ENCODE measurements at places on chromosomes 3 and 15.

DNA sequence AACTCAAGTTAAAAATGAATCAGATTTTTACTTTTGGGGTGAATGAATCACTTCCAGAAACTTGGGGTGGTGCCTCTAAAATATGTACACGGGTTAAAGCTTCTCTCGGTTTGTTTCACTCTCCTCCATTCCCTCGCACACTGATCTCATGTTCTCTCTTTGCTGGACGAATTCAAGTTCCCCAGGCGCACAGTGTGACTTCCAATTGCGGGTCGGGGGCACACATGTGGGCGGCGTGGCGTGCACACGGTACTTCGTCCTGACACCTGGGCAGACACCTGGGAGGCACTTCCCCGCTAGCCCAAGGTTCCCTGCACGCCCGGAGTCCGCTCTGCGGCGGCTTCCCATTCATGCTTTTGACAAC, 692 bp downstream of the SCAANT1 start:
- no peak for DNase-seq

- DNase-seq = no peak
Observed at GRCh38 chr3:53694666-53695323, 151.4 kb downstream of the CHDH start.

GRCh38 chr3:29436612-29437323, 155.9 kb downstream of the RBMS3 start:
- no peak for DNase-seq

DNA sequence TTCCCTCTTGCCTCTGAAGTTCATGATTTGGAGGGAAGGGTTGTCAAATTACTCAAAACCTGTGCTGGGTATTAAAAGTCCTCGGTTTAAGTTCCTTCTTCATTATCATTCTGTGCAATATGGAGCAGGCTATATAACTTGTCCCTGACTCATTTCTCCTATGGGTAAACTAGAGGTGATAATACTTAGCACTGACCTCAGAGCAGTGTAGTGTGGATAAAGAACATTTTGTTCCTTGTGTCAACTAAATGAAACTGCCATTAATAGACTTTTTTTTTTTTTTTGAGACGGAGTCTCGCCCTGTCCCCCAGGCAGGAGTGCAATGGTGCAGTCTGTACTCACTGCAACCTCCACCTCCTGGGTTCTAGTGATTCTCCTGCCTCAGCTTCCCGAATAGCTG, 2.2 kb upstream of the BBX start:
- no peak for DNase-seq

GRCh38 chr15:48616216-48616615, 29.3 kb downstream of the FBN1 start:
- DNase-seq = no peak

GRCh38 chr3:158483701-158484235, 87.2 kb upstream of the MLF1 start:
- DNase-seq = no peak

DNA sequence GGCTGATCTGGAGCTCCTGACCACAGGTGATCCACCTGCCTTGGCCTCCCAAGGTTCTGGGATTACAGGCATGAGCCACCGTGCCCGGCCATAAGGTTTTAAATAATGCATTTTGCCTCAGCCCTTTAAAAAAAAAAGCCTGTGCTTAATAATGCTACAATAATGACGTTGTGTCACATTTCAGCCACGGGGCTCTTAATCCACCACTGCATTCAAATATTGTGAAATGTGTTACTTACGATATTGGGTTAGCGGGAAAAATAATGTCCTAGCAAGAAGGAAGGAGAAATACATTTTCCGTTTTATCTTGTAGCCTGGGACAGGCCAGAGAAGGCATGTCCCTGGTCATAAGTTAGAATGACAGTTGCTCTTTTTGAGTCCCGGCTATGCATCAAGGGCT, 17.6 kb downstream of the PAQR5 start:
- no peak for DNase-seq

DNA sequence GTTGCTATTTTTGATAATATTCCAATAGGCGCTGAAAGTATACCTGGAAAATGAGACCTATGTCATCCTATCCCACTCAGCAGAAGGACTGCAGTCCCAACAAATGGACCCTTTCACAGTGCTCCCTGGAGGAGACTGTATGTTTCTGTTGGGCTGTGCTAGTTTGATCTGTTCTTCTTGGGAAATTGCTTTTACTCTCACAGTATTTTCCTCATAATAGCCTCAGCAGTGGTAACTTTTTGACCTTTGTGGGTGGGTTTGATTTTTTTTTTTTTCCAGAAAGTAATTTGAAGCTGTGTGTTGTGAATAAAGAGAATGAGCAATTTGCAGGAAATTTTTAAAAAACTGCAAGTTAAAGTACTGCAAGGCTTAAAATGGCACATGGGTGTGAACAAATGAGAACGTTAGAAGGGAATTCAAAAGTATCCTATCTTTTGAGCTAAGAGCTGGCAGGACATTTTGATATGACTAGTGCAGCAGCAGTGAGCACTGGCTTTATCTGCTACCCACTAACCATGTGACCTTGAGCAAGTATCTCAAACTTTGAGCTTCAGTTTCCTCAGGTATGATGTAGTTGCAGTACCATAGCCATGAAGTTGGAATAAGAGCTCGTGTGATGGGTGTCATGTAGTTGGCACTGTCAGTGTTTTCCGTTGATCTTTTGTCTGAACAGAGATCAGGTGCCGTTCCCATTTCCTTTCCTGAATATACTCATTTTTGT, 118.4 kb downstream of the ATG7 start:
- no peak for DNase-seq

DNA sequence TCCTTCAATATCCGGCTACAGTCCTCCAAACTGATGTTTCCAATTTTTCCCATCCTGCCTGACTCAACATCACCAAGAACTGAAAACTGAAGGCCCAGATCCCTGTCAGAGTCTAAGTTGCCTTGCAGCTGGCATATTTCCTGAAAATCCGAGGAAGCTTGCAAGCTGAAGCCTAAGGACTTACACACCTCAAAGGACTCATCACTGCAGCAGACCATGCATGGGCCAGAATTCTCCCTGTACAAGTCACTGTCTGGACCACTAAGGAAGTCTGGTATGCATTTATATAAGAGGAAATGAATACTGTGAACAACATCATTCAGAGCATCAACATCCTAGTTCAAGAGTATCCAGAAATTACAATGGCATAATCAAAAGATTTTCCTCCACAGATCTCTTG, 548.8 kb upstream of the MDFIC2 start:
- DNase-seq = no peak

GRCh38 chr3:12583280-12583679, 26.4 kb downstream of the MKRN2 start:
- DNase-seq = no peak

DNA sequence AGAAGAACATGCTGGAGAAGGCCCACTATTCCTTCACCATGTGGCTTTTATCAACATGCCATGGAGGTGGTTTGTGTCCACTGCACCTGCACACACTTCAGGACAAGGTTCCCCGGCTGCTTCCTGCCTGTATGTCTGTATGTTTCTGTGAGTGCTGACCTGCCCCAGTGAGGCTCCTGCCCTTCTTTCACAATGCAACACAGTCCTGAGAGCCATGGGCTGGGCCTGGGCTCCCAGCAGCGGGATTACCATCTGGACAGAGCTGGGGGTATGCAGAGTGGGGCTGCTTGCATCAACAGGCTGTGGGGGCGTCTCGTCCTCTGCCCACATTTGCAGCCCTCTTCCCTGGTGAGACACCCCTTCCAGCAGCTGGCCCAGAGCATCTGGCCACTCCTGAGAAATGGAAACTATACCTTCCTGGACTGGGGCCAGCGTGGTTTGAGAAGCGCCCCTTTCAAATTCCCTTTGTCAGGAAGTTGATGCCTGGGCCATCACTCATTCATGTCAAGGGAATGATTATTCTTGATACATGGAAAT, 29.3 kb upstream of the C15orf39 start:
- no peak for DNase-seq

- no peak for DNase-seq
Observed at GRCh38 chr3:192731233-192731632, 3.9 kb upstream of the FGF12 start.

DNA sequence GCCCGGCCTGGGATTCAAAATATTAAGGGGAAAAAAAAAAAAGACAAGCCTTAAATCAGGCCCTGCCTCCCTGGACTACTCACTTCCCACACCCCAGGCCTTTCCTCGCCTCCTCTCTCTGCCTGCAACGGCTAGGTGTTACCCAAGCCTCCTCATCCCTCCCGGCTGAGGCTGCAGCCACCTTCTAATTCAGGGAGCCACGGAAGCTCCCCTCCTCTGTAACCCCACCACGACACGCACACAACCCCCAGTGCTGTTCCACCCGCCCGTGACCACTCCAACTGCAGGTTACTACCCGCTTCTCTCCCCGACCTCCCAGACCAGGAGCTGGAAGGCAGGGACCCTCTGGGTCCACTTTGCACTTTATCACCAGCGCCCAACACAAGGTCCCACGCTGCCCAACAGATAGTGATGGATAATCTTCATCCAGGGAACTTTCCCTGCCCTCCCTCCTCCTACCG, 936 bp downstream of the KIF7 start:
- DNase-seq = no peak

- DNase-seq = no peak
Observed at GRCh38 chr3:179613807-179614206, 9.2 kb downstream of the NDUFB5 start.

GRCh38 chr3:126480861-126481260, 5.2 kb upstream of the ZXDC start:
- no peak for DNase-seq

GRCh38 chr3:195036974-195037373, 234.0 kb downstream of the XXYLT1 start:
- no peak for DNase-seq

GRCh38 chr15:58038426-58039078, 27.0 kb downstream of the ALDH1A2 start:
- no peak for DNase-seq

DNA sequence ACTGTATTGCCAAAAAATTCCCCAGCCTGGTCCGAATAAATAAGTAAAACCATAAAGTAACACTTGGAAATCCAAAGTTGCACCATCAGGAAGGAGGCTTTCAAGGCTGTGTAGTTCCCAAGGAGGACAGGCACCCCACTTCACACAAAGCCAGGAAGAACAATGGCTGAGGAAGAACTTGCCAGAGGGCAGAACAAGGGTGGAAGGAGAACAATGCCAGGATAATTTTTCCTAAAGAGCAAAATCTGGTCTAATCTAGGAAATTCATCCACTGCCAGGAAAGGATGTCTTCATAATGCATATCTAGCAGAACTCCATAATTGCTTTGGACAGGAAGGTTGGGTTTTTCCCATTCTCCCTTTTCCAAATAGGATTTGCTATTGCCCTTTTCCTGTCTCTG, 15.7 kb upstream of the ARID3B start:
- no peak for DNase-seq

DNA sequence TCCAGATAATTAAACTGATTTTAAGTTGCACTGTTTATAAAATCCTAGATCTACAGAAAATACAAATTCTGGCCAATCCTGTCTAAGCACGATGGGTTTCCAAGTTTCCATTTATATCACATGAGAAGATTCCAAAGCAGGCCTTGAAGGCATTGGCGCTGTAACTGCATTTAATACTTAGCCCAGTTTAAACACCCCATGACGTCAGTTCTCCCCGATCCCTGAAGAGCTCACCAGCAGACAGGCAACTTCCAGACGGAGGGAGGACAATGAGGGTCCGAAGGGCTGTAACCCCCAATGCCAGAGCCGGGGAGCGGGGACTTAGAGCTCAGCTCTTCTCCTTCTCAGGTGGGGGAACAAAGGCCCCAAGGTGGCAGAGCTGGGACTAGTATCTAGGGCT, 117.3 kb downstream of the XXYLT1 start:
- DNase-seq = no peak

DNA sequence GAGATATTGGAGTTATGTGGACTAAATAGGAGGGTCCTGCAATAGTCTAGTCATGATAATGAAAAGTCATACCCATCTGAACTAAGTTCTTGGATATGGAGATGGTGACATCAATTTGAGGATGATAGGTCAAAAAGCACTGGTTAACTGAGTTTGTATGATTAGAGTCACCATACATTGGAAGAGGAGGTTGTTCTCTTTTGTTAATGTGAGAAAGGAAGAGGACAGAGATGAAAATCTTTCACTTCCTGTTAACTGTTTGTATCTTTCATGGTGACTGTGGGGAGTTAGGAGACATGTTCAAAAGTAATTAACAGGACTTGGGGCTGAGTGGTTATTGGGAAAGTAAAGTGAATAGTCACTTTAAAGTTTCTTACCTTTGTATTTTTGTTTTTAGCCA, 11.1 kb downstream of the TMEM62 start:
- DNase-seq = no peak

DNA sequence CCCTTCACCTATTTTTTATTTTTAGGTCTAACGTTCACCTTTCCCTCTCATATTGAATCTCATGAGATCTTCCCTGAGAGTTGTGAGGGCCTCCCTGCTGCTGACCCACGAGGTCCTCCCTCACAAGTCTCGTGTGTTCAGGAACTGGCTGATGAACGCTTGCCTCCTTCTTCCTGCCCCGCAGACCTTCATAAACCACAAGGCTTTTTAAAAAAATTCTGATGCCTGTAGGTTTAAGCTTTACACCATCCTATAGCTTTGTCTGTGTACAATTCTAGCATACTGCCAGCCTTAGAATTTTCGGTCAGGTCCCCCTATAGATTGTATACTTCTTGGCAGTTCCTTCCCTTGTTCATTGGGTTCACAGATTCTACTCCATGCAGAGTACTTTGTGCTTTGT, 50.5 kb downstream of the CHST2 start:
- no peak for DNase-seq

GRCh38 chr3:189122110-189122509, 49.7 kb upstream of the TPRG1 start:
- DNase-seq = no peak

- no peak for DNase-seq
Observed at GRCh38 chr15:32057876-32058425, 27.6 kb downstream of the CHRNA7 start.

- DNase-seq = no peak
Observed at GRCh38 chr3:8937064-8938020, 25.9 kb downstream of the RAD18 start.

DNA sequence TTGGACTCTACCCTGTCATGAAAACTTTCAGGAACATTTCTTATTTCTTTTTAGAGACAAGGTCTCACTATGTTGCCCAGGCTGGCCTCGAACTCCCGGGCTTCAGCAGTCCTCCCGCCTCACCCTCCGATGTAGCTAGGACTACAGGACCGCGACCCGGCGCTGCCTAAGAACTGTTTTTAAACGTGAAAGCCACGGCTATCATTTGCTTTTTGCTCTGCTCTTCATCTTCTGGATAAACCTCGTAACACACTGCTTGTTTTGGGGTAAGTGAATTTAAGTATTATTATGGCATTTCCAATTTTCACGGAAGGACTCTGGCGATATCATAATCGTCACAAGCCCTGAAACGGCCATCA, 14.3 kb upstream of the CCNL1 start:
- no peak for DNase-seq

DNA sequence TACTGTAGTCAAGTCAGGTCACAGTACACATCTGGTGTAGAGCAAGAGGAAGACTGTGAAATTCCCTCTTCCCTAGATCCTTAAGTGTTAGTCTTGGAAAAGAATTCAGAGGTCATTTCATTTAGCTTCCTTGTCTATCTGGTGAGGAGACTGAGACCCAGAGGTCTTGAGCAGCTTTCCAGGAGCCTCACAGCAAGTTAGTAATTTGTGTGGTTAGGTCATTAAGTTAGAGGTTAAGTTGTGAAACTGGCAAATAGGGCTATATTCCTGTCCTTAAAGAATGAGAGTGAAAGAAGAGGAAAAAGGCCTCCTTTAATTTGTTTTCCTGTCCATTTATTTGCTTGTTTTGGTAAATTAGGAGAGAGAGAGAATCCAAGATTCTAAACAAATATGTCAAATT, 9.0 kb downstream of the PODXL2 start:
- no peak for DNase-seq

All from stimulated activated CD8-positive, alpha-beta memory T cell treated with anti-CD3 and anti-CD28 coated beads, Interleukin-2, amount 100 ng/mL, for 1 hour (primary cell).